ENCODE measurements at places on chromosomes 11 and 22. TPM values are rescaled to one million over a fixed set of nuclear protein-coding genes. Genes with fewer than 3 reads are reported as not detected.

Gene SHANK3
- 10.9 TPM for total RNA-seq

DNA sequence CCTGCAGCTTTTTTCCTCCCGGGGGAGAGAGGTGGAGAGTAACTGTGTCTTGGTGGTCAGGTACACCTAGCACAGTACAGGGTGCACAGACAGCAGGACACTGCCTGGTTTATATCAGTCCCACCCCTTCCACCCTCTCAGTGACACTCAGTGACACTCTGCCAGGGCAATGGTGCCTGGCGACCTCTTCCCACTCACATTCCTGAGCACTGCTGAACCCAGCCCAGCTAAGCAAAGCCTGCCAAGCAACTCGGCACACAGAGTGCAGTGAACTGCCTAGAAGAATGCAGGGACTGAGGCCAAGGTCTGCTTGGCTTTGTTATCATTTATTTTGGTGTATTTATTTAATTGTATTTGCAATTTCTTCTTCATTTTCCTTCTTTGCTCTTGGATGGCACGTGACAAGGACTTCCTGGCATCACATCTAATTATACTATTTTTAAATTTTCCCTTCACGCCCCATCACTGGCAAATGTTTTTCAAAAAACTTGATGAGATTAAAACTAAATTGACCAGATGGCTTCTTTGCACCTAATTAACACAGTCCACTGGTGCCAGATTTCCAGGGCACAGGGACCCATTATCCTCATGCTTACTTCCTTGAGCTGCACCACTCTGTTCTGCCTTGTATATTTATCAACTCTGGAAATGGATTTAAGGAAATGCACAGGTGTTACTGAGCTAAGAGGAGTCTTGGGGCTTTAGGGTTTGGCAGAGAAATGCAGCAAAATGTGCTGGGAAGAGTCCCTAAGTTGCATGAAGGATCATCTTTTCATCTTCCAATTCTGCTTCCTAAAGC is 205.6 kb downstream of the ADAMTS15 start:
- H3K4me1 ChIP-seq: peaks cover 12% of the 10 kb centered on the region
- H3K27me3 ChIP-seq: no peaks in the 10 kb centered on the region
- DNase-seq: peak; percentile 58
- no peaks in the 10 kb centered on the region for H3K36me3 ChIP-seq
- no peak overlapping the region for H3K27ac ChIP-seq

- H3K4me1 ChIP-seq: no peaks in the 10 kb centered on the region
- no peaks in the 10 kb centered on the region for H3K27me3 ChIP-seq
- no peak for DNase-seq
- peaks cover 15% of the 10 kb centered on the region for H3K36me3 ChIP-seq
These were observed 10.5 kb downstream of the SMTNL1 start for GRCh38 chr11:57547854-57548377.

Gene GAS2
- total RNA-seq: 9.6 TPM

Gene SYCE3
- not detected for total RNA-seq

DNA sequence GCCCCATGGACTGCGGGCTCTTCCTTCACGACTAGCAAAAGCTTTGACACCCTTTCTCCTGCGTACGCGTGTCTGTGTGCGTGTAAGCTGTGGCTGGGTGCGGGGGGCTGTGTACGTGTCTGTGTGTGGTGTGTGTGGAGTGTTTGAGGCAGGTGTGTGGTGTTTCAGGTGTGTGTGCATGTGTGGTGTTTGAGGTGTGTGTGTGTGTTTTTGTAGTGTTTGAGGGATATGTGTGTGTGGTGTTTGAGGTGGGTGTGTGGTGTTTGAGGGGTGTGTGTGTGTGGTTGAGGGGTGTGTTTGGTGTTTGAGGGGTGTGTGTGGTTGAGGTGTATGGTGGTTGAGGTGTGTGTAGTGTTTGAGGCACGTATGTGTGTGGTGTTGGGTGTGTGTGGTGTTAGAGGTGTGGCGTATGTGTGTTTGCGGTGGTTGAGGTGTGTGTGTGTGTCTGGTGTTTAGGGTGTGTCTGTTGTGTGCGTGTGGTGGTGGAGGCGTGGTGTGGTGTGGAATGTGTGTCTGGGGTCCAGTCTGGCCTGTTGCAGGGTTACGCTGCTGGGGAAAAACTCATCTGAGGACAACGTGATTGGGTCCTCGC is 687 bp upstream of the ARSA start:
- H3K36me3 ChIP-seq: no peaks in the 10 kb centered on the region
- H3K27me3 ChIP-seq: no peaks in the 10 kb centered on the region
- H3K4me3 ChIP-seq: peak overlapping the region; percentile 98

- no peak for DNase-seq
- no peaks in the 10 kb centered on the region for H3K36me3 ChIP-seq
- no peak overlapping the region for H3K27ac ChIP-seq
- no peaks in the 10 kb centered on the region for H3K4me1 ChIP-seq
- no peak overlapping the region for H3K4me3 ChIP-seq
- no peaks in the 10 kb centered on the region for H3K27me3 ChIP-seq
These were observed 17.6 kb upstream of the PPFIA1 start for GRCh38 chr11:70252844-70253243.

DNA sequence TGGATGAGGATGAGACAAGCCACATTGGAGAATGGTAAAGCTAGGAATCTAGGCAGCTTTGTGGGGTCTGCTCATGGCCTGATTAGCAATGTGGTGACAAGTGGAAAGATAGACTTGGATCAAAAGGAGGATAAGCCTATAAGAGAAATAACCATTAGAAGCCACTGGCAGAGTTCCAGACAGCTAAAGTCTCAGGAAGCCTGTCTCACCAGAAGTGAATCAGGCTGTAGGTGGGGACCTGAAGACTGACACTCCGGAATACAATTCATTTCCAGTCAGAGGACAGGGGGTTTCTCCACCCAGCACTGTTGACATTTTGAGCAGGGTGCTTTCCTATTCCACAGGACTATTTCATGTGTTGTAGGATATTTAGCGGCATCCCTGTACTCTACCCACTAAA is 129.7 kb downstream of the ARHGAP42 start:
- H3K36me3 ChIP-seq: no peaks in the 10 kb centered on the region
- DNase-seq: peak; percentile 13
- H3K27me3 ChIP-seq: no peaks in the 10 kb centered on the region

DNA sequence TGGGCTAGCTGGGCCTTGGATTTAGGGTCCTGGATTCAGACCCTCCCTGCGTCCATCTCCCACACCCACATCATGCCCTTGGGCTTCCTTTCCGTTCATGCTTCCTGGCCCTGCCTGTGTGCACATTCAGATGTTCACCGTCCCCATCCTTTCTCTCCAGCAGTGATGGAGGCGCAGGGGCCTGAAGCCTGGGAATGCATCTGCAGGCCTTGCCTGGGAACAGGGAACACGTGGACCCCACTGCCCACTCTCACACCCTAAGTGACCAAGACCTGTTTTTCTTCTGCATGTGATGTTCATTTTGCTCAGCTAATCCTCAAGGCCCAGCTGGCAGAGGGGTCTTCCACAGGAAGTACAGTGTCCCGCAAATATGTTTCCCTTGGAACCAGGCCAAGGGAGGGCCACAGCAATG is 91.6 kb upstream of the PARVA start:
- no peak overlapping the region for H3K4me3 ChIP-seq
- no peak overlapping the region for H3K27ac ChIP-seq
- no peaks in the 10 kb centered on the region for H3K36me3 ChIP-seq
- no peaks in the 10 kb centered on the region for H3K4me1 ChIP-seq
- peak; percentile 27 for DNase-seq

DNA sequence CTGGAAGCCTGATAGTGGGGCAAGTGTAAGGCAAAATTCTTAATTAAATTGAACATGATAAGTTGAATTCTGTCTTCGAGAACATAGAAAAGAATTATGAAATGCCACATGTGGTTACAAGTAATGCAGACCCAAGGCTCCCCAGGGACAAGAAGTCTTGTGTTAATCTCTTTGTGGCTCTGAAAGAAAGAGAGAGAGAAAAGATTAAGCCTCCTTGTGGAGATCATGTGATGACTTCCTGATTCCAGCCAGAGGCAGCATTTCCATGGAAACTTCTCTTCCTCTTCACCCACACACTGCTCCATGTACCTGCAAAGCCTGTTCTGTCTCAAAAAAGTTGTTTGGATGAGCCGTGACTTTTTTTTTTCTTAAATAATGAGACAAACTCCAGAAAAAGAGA is 1.9 kb upstream of the TYR start:
- peak; percentile 36 for DNase-seq
- H3K4me1 ChIP-seq: no peaks in the 10 kb centered on the region
- H3K27ac ChIP-seq: no peak overlapping the region
- H3K36me3 ChIP-seq: no peaks in the 10 kb centered on the region
- no peak overlapping the region for H3K4me3 ChIP-seq
- no peaks in the 10 kb centered on the region for H3K27me3 ChIP-seq

- no peaks in the 10 kb centered on the region for H3K4me1 ChIP-seq
- H3K36me3 ChIP-seq: no peaks in the 10 kb centered on the region
- H3K4me3 ChIP-seq: no peak overlapping the region
- no peak for DNase-seq
These were observed 23.0 kb upstream of the MAP6 start for GRCh38 chr11:75691804-75692203.

- H3K36me3 ChIP-seq: no peaks in the 10 kb centered on the region
- H3K27ac ChIP-seq: no peak overlapping the region
- H3K4me3 ChIP-seq: no peak overlapping the region
- no peak for DNase-seq
- H3K27me3 ChIP-seq: no peaks in the 10 kb centered on the region
These were observed 481.1 kb downstream of the MIAT start for GRCh38 chr22:27138471-27138870.
